ENCODE measurements at places on chromosomes 2 and 18.

DNA sequence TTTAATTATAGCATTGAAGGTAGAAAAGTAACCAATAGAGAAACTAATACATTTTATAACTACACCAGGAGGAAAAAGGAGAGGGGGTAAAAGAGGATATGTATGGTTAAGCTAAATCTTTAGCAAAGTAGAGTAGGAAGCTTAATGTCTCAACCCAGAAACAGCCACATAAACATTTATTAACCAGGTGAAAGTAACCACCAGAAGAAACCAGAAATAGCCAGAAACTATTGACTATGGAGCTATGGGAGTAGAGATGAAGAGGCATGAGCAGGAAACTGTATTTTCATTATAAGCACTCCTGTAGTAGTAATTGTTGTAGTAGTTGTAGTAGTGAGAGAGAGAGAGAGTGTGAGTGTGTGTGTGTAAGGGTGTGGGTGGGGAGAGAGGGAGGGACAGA lies 617.5 kb upstream of the CHAC2 start:
- DNase-seq, result no peak

DNA sequence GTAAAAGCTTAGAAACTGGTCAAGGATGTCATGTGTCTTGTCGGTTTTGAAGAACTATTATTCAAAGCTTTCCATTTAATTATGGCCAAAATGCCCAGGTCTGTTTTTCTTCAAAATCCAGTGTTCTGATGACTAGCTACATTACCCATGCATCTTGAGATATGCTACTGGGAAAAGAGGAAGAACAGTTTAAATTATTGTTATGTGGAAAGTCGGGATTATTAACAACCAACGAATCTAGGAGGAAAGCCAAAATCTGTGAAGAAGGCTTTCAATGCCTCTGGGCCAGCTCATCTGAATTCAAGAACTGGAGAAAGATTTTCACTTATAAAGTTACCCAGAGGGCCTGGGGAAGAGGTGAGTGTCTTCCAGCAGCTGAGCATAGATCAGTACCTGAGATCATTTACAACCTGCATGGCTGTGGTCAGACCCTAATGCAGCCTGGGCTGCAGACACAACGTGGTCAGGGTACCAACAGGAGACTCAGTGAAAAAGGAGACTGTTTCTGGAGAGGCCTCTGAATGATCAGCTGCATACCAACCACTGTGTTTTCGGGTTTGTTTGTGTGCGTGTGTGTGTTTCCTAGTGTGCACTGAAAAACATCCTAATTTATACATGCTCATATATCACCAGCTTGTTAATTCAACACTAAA lies 308.5 kb downstream of the NRXN1 start:
- no peak for DNase-seq

DNA sequence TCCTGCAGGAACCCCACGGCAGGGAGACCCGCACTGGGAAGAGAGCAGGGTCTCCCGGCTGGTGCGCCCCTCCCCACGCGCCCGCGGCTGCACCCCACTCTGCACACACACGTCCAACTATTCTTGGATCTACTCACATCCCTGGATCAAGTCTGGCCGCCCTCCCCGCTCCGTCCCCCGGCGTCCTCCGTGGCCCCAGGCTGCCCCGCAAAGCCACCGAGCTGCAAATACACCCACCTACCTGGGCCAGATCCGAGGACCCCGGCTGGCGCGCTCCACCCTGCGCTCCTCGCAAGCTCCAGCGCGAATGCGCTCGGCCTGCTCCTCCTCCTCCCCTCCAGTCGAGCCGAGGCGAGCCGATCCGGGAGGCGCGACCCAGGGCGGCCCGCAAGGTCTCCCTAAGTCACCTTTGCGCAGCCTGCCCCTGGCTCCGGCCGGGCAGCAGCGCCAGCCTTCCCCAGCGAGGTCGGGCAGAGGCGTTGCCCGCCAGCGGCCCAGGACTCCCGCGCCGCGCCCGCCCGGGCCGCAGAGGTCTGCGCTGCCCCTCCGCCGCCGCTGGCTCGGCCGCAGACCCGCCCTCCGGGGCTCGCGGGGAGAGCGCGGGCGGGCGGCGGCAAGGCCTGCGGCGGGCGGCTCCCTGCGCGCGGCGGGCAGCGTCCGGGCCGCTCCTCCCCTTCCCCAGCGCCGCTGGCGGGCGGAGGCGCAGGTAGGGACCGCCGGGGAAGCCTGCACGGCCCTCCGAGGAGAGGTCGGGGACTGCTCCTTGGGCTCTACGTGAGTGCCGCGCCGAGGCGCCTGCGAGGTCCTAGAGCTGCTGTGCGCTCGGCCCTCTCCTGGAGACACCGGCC lies 126.0 kb downstream of the OSBPL1A start:
- DNase-seq, result peak; percentile 60

DNA sequence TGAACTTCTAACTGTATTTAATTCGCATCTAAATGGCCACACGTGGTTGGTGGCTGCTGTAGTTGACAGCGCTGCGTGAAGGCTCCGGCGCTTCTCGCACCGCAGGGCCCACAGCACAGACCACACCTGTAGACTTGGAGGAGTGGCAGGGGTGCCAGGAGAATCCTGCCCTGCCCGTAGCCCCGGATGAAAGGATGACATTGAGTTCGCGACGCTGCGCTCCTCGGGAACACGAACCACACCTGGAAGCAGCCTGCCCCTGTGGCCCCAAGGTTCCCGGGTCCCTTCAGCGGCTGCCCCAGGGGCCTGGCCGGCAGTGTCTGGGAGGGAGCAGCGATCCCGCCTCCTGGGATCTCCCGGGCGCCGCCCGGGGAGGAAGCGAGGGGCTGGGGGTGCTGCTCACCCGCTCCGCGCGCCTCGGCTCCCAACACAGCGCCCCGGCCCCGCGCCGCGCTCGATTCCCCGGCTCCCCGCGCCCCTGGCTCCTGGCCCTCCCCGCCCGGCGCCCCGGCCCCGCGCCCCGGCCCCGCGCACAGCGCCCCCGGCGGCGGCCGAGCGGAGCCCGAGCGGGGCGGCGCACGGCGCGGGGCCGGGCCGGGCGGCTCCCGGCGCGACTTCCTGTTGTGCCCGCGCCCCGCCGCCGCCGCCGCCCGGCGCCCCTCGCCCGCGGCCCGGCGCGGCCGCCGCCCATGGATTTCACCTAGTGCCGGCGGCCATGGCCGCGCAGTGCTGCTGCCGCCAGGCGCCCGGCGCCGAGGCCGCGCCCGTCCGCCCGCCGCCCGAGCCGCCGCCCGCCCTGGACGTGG lies at the start of gene RNPEPL1:
RNPEPL1 (plus strand) TSS at position 613 of the 806 bp plus-strand sequence; CDS start at position 716, 103 bp downstream.
- DNase-seq, result peak; percentile 40

DNA sequence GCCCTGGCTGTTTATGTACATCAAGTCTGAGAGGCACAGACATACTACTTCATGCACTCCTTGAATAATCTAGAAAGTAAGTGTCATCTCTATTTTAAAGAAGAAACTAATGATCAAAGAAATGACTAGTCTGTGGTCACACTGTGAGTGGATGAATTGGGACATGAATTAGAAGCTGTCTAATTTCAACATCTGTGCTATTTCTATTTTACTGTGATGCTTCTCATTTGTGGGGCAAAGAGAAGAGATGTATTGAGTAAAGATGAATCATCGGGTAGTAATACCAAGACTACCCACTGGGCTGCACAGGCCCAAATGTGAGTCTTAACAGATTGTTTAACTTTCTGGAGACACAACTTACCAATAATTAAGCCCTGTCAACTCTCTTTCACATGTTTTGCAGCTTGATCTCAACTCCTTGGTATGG lies 42.4 kb upstream of the MTIF2 start:
- no peak for DNase-seq

DNA sequence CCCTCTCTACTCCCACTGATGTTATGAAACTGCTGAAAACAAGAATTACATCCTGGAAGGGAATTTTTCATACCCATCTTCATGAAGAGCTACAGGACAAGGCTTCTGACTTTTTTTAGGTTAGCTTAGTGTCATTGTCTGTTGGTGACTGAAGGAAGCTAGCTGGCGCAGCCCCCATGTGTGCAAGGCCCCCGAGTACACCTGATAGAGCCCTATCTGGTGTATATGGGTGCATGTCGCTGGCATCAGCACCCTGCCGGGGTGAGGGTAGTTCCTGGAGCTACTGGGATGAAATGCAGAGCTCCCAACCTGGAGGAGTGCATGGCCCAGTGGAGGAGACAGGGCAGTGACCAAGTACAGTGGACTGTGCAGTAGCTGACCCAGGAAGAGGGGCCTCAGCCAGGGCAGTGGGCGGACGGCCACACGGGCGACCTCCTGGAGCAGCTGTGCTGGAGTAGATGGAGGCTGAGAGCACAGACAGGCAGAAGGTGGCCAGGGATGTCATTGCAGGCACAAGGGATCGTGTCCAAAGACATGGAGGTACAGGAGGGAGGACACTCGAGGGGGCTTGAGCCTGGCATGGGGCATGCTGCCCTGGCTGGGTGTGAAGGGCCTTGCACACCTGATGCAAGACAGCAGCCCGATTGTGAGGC lies 12.1 kb downstream of the IMPA2 start:
- DNase-seq, result no peak

- no peak for DNase-seq
Observed at GRCh38 chr2:113274432-113274831, 4.3 kb downstream of the PAX8 start.

GRCh38 chr18:35282353-35282752 lies 7.7 kb downstream of the ZSCAN30 start:
- no peak for DNase-seq

DNA sequence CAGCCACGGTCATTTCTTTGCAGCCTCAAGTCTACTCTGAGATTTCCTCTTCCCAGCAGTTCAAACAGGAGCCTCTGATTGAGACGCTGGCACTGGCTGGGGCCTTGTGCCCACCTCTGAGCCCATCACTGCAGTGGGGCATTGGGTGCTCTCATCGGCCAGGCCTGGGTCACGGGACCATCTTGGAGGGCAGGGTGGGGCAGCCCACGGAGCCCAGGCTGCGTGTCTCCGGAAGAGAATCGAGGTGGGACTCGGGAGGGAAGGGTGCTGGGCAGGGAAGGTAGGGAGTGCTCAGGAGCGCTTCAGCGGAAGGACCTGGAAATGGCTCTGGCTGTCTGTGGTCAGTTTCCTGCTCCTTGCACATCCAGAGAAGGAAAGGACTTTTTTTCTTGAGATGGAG lies 82.4 kb downstream of the RTP5 start:
- no peak for DNase-seq

DNA sequence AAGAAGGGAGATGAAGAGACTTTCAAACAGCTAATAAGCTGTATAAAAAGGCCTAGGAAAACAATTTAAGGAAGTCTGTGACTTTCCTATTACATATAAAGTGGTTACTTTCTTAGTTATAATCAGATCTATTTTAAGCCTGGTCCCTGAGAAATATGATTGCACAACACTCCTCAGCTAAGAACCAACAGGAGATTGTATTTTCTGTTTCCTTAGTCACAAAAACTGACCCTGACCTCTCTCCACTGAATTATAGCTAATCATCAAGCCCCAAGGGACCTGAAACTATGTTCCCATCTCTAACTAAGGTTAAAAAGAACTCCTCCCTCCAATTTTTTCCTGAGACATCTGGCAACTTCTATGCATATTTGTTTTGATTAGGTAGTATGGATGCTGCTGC lies 106.9 kb downstream of the ROCK1 start:
- DNase-seq, result no peak

DNA sequence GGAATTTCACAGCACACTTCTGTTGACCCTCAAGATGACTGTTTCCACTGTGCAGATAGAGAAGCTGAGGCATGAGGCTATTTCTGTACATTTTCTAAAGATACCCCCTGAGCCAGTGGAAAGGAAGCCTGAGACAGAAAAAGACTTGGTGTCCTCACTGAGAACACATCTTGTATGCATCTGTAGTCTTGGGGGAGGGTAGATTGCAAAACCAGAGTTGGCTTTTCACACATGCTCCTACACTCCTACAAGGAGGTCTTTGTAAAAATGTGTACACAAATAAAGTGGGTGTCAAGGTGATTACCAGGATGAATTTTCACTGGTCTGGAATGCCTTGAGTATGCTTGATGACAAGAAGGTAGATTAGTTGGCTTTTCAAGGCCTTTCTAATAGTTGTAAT lies 98.0 kb downstream of the KCTD18 start:
- no peak for DNase-seq

DNA sequence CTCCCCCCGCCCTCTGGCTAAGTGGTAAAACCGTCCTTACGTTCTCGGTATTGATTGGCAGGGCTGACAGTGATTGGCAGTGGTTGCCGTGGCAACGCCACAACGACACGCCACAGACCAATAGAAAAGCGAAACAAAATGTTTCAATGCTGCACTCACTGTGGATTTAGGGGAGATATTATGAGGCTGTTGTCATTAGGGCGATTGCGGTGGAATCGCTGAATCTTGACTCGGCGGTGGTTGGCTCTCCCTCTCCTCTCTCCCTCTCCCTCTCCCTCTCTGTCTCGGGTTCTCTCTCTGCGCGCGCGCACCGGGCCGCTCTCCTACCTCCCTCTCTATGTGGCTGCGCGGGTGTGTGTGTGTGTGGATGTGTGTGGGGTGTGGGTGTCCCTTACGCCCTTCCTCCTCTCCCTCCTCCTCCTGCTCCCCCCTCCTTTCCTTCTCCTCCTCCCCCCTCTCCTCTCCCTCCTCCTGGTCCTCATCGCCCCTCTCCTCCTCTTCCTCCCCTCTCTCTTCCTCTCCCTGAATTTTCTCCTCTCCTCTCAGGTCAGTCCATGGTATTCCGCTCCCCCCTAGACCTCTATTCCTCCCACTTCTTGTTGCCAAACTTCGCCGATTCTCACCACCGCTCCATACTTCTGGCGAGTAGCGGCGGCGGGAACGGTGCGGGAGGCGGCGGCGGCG lies at the start of gene SIX3:
SIX3 (plus strand) TSS at position 152 of the 684 bp plus-strand sequence; CDS start at position 555, 403 bp downstream.
- DNase-seq, result no peak

DNA sequence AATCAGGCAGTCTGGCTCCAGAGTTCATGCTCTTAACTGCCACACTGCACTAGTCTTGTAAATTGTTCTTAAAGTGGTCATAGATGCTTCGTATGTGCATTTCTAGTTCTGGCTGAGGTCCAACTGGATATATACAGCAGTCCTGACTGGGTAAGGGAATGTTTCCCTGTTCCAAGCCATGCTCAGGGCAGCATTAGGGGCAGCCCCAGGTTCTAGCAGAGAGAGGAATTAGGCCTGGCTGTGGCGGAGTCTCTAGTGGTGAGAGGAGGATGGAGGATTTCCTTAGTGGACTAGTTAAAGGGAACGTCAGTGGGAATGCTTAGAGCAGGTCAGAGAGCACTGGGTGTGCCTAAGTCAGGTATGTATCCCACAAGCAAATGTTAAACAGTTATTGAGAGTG lies 28.0 kb downstream of the UBE2E3 start:
- no peak for DNase-seq

DNA sequence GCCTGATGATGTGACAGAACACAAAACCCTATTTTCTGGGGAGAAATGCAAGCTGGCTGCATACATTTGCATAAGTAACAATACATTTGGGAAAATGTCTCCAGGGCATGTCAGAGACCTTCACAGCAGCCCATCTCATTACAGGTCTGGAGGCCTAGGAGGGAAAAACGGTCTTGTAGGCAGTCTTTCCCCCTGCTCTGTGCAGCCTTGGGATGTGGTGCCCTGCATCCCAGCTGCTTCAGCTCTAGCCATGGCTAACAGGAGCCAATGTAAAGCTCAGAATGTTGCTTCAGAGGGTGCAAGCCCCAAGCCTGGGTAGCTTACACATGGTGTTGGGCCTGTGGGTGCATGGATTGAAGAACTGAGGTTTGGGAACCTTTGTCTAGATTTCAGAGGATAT lies 133.0 kb downstream of the CCDC178 start:
- no peak for DNase-seq

Data from stimulated activated effector memory CD8-positive, alpha-beta T cell treated with anti-CD3 and anti-CD28 coated beads, Interleukin-12 subunit alpha, Interleukin-12 subunit beta, amount 100 ng/mL, for 72 hours (primary cell).